ENCODE measurements at places on chromosomes 3 and 15.
A peak's percentile ranks its signal among the peaks of the same experiment; 100 is the strongest.

GRCh38 chr3:111548756-111549155 lies 6.8 kb downstream of the CD96 start:
- no peak for DNase-seq

DNA sequence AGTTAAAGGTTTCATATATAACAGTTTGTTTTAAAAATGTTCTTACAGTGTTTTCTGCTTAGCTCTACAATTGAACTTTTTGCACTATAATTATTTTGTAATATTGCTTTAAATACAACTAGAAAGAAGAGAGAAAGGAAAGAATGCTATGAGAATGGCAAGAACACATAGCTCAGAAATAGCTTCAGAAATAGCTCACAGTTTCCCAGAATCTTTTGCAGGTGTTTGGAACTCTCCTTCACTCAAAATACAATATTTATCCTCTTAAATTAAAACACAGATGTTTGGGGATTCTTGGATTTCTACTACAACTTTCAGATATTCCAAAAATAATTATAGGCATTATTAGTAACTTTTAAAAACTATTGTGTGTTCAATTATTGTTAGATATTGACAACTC lies 658.0 kb upstream of the DPPA4 start:
- no peak for DNase-seq

- peak; percentile 97 for DNase-seq
Measured at GRCh38 chr3:44338010-44338827, at the start of gene TCAIM. TSS of gene TCAIM (plus strand) at chr3:44338766. CDS start at chr3:44354783, 16,017 bp downstream.

DNA sequence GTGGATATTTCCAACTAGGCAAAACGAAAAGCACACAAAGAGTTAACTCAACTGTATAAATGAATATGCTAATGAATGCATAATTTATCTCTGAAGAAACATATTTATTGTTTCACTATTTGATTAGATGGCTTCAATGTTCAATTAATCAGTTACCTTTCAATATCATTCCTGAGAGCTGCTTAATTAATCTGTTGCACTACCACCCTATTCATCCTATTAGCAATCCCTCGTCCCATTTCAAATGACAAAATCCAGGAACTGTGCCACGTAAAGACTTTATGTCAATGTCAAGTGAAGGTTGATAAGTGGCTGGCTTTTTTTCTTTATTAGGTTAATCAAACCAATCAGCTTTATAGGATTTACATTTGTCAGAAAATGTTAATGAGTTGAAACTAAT lies 82.7 kb downstream of the ALCAM start:
- no peak for DNase-seq

- no peak for DNase-seq
Measured at GRCh38 chr15:65942436-65942835, 73.1 kb downstream of the RAB11A start.

- DNase-seq: no peak
Measured at GRCh38 chr15:49242820-49243219, 72.8 kb downstream of the GALK2 start.

DNA sequence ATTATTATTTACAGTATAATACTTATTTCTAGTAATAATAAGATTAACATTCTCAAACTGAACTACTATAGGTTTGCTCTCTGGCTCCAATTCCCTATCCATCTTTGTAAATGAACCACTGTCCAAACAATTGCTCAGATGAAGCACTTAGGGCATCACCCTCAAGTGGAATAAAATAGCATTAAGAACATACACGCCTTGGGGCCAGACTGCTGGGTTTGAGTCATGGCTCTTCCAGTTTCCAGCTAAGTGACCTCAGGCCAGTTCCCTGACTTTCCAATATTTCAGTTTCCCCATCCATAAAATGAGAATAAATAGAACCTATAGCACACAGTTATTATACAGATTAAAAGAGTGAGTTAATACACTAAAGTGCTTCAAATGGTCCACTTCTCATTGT lies 507.2 kb downstream of the MAGI1 start:
- DNase-seq: no peak

DNA sequence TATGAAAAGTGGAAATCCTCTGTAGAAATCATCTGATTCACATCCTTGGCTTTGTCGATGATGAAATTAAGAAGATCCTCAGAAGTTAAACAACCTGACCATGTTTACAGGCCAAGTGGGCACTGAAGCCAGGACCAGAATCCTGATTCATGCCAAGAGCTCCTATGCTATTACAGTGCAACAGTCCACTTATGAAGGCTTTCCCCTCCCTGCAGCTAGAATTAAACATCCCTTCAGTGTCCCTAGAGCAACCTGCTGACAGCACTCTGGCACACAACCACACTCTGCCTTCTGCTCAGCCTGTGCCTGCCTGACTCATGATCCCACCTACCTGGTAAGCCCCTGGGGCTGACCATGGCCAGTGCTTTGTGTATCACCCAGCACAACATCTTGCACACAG lies 33.8 kb downstream of the TXNRD3 start:
- no peak for DNase-seq

DNA sequence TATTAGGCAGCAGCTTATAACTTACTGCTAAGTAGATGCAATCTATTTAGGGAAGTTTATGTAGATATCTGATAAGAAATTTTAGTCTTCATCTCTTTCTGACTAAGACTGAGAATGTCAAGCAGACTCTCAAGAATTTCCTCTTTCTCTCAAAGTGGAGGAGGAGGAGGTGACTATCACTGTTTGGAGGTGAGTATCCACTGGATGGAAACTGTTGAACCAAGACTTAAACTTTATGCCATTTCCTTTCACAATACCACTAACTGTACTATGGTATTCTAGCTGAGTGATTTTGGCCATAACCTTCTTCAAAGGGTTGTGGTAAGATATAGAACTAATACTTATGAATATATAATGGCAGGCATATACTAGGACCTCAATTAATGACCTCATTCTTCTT lies 64.6 kb downstream of the TPRG1 start:
- DNase-seq: no peak

DNA sequence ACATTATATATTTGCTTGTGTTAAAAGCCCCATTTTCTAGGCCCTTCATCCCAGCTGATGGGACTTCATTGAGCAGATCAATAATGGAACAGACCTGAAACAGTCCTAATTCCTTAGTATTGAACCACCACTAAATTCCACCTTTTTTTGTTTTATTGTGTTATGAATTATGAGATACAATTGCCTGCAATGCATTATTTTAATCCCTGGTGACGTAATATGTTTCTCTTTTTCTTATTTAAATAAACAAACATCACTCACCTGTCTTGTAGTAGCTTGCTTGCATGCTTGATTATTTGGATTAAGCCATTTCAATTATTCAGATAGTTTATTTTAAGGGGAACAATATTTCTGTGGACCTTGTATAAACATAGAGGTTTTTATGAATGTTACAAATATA lies 40.7 kb upstream of the GMNC start:
- DNase-seq: no peak

DNA sequence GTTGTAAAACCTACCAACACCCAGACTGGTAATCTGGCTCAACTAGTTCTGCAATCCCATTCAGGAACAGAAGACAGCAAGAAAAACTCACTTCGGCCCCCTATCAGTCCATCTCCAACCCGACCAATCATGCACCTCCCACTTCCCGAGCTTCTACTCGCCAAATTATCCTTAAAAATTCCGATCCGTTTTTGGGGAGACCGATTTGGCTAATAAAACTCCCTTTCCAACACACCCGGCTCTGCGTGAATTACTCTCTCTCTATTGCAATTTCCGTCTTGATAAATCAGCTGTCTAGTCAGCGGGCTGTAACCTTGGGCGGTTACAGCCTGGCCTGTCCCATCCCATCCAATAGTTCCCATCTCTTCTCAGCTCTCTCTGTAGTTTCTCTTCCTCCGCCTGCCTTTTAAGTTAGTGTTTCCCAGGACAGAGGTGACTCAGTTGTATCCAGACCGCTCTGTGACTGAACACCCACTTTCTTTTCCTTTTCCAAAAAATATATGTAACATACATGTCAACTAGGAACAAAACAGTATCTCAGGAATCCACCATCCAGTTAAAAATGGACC lies 780 bp upstream of the ACAD9 start:
- DNase-seq: no peak

DNA sequence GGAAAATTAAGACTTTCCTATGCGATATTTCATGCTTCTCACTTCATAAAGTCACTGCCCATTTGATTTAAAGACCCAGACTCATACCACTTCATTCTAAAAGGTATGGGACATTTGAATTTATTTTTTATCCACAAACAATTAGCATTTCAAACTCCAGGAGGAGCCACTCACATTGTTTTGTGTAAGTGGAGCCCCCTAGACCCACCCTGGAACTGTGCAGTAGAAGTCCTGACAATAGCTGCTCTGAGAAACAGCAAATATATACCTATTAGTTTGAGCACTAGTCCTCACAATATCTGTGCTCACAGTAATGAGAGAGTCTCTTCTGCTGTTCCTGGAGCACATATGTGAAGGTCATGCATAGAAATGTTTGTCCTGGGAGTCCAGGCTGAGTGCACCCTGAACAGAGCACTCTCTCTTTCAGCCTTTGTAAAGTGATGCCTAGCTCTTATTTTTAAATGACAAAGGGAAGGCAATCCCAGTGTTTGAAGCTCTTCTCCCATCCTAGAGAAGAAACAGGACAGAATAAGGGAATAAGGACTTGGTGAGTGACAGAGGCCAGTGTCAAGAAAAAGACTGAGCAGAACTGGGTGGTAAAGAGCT lies 127.5 kb upstream of the STRIT1 start:
- DNase-seq: no peak

DNA sequence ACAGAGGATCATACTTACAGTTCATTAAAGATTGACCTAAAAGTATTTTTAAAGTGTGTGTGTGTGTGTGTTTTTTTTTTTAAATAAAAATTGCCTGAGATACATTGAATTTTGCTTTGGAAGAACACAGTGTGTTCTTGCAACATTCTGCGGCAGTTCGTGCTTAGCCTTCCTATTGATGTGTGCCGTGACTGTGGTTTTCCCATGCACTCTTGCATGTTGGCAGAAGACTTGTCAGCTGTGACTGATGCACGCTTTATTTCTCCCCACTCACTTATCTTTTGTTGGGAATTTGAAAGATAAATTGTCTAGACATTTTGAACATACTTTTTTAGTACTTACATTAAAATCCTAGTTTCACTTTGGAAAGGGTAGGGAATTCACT lies 136.3 kb upstream of the LRRFIP2 start:
- no peak for DNase-seq

- DNase-seq: no peak
Measured at GRCh38 chr3:112966633-112967032, 8.3 kb downstream of the CD200R1 start.

- DNase-seq: peak; percentile 37
Measured at GRCh38 chr15:24772686-24773373, 97.3 kb downstream of the NPAP1 start.

DNA sequence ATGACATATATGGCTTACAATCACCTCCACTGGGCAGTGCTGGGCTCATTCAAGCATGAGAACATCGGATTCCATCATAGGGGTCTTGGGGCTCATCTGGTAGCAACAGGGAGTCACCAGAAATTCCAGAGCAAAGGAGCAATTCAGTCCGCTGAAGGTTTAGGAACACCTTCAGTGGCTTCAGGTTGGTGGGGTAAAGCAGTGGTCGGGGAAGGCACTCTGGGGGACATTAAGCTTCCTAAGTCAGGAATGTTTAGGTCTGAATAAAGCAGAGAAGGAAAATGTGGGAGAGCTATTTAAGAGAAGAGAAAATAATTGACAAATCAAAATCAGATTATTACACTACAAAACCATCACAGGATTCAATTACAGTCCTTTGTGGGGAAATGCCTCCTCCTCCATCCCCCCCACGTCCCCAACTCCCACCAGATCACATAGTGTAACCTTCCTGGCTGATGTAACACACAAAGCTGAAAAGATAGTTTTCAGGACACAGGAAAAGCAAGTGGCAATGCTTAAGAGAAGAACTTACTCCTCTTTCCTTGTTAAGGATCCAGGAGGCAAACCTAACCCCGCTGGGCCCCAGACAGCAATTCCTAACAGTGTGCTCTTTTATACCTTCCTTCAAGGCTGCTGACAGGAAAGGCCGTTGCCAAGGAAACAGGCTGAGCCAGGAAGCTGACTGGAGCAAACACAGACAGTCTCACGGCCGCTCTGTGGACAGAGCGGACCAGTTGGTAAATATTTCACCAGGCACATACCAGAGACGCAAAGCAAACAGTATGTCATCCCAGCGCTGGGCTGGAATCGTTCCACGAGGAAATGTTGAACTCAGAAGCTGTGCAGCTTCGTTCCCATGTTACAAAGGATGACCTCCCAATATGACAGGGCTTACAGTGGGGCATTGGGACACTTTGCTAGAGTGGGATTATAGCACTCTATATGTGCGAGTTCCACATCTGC lies 57.5 kb upstream of the LMCD1 start:
- DNase-seq: no peak

DNA sequence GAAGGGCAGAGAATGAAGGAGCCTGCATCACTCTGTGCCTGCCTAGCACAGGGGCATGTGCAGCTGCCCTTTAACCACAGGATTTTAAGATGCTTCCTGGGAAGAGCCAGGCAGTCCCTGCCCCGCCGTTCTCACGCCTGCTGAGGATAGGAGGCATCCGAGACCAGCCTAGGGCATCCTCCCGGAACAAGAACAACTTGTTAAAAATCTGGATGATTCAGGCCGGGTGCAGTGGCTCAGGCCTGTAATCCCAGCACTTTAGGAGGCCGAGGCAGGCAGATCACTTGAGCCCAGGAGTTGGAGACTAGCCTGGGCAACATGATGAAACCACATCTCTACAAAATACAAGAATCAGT lies 15.2 kb downstream of the NRROS start:
- no peak for DNase-seq

DNA sequence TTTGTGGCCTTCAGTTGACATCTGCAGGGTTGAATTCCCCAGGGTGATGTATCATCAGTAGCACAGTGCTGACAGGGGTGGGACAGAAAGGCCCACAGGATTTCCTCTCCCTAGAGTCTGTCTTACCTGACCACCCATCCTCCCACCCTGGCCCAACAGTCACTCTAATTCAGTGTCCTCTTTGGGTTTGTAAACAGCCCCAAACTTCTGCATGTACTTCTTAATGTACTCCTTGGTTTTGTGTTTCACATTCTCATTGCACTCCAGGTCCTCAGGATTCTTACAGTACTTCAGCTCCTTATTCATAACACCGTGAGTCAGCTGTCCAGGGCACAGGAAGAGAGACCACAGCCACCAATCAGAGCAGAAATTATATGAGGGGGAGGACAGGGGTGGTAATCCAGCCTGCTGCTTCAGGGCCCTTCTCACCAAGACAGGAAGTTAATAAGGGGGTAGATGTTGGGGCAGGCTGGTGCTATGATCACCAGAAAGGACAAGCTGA lies 37.5 kb downstream of the NBEAL2 start:
- DNase-seq: no peak

DNA sequence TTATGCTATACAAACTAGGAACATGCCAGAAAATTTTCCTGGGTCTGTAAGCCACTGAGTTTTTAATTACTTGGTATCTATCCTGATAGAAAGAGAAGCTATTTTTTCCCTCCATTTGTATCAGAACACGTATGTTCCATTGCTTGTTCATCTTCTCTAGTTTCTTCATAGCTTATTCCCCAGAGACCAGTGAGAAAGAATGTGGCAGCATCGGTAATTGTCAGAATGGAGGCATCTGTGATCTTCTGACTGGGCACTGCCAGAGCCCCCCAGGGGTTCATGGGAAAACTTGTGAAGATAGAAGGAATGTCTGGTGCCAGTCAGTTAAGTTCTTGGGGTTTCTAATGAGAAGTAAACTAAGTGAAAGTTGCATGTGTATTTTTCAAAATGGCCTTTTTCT lies 720.2 kb upstream of the GOLIM4 start:
- DNase-seq: no peak

GRCh38 chr3:81095956-81096355 lies 665.5 kb downstream of the GBE1 start:
- DNase-seq: no peak

GRCh38 chr3:156547637-156548036 lies 7.3 kb downstream of the SSR3 start:
- no peak for DNase-seq

- DNase-seq: no peak
Measured at GRCh38 chr3:180959691-180960090, 29.8 kb downstream of the DNAJC19 start.
